ENCODE measurements at places on chromosomes 13 and 19.

DNA sequence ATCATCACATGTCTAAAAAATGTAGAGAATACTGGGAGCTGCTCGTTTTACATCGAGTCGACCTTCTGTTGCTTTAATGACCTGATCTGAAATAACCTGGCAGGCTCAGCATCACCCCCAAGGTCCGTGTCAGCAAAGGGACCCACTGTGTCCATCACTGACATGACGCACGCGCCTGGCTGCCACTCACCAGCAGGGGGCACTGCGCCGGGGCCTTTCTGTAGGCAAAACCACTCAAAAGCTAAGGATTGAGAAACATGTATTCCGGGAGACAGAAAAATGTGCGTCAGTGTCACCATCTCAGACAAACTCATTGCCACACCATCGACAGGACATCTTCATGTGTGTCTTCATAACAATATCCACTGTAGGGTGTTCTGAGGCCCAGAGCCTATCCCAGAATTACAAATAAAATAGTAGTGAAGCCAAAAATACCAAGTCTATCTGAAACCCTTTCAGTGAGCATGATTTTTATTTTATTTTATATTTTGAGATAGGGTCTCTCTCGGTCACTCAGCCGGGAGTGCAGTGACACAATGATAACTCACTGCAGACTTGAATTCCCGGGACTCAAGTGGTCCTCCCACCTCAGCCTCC, 130.3 kb upstream of the LSM14A start:
- peak; percentile 59 for DNase-seq

- DNase-seq: no peak
Measured at GRCh38 chr19:5240011-5240410, 100.6 kb downstream of the PTPRS start.

- no peak for DNase-seq
Measured at GRCh38 chr13:30715837-30716236, 19.5 kb upstream of the ALOX5AP start.

- no peak for DNase-seq
Measured at GRCh38 chr13:64810750-64811149, 2419.4 kb downstream of the PCDH9 start.

DNA sequence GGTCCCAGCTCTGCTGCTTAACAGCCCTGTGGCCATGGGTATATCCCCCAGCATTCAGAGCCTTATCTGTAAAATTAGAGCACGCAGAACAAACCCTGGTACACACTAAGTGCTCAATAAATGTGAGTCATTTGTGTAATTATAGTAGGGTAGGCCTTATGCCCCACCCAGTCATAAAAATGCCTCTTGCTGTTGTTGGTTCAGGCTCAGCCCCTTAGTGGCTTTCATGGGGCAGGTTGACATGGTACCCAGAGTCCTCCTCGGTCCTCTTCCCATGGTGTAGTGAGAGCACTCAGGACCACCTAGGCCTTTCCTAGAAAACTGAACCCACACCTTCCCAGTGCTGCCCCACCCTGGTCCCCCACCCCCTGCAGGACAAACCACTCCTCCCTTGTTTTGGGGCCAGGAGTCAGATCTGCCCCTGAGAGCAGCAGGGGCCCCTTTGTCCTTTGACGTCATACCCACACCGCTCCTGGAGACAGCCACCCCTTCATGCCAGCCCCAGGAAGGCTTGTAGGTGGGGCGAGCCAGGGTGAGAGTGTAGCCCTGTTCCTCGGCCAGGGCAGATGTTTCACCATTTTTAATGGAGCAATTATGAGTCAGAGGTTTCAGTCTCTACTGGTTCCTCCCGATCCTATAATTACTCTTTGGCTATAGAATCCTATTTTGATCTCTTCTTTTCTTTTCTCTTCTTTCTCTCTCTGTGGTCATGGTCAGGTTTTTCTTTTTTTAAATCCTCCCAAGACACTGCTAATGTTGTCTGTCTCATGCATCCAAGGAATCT, 36.8 kb downstream of the ACTN4 start:
- DNase-seq: peak; percentile 51

DNA sequence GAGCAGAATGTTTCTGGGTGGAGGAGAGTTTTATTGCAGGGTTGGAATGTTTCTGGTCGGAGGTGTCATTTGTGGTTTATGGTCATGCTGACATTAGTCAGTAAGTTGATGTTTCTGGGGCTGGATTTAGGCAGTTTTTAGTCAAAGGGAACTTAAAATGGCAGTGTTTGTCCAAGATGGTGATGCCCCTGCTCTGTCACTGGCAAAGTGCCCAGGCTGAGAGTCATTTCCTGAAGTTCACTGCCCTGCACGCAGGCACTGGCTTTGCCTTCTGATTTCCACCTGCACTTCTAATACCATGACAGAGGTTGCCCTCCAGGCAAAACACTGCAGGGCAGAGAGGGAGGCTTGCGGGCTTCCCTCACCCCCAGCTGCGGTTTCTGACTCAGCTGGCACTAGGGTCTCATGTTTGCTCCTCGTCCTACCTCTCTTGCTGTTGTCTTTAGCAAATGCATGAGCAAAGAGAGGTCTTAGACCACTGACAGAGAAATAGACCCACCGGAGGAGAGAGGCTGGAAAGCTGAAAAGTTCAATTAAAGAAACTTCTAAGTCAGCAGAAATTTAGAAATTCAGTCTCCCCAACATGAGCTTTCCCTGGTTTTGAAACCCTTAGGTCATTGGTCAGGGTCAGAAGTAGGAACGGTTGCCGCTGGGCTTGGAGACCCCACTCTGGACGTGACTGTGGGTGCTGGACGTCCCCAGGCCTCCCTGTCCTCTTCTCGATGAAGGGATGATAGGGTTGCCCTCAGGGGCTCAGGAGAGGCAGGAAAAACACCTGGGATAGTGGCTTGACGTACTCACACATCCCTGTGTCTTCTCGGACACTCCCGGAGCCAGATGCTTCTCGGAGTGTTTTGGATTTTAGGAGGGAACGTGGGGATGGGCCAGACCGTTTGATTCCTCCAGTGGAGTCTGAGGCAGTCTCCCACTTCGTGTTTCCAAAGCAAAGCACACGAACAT, 26.3 kb downstream of the TMEM255B start:
- DNase-seq: no peak

GRCh38 chr19:54902061-54902460, 3.9 kb upstream of the NCR1 start:
- no peak for DNase-seq

GRCh38 chr19:6891761-6892385, 4.5 kb downstream of the ADGRE1 start:
- peak; percentile 28 for DNase-seq

- DNase-seq: no peak
Measured at GRCh38 chr13:91326146-91326545, 21.3 kb upstream of the MIR17HG start.

- no peak for DNase-seq
Measured at GRCh38 chr13:82647540-82647939, 1234.7 kb downstream of the SLITRK1 start.

- DNase-seq: no peak
Measured at GRCh38 chr19:10850631-10851030, 2.4 kb downstream of the C19orf38 start.

DNA sequence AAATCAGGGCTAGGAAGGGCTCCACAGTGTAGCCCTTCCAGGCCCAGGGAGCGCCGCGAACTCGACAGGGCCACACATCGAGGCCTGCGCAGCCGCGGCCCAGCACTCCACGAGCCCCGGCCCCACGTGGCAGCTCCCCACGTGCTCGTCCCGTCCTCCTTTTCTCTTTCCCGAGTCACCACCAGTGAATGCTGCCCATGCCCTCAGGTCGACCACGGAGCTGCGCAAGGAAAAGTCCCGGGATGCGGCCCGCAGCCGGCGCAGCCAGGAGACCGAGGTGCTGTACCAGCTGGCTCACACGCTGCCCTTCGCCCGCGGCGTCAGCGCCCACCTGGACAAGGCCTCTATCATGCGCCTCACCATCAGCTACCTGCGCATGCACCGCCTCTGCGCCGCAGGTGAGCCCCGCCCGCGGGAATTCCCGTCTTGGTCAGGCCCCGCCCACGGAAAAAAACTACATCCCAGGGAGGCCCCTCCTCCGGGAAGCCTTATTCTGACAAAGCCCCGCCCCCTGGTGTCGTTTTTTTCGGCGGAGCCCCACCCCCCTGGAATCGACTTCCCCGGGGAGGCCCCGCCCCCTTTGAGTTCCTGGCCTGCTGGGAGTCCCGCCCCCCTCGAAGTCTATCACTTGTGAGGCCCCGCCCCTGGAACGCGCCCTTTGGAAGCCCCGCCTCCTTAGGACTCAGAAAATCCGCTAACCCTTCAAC, 7.0 kb downstream of the HIF3A start:
- no peak for DNase-seq

- no peak for DNase-seq
Measured at GRCh38 chr13:33284031-33284430, 1.5 kb downstream of the STARD13 start.

GRCh38 chr13:48037346-48038173, at the start of gene NUDT15:
TSS of gene NUDT15 (plus strand) at chr13:48037726. CDS start at chr13:48037747, 21 bp downstream.
- peak; percentile 97 for DNase-seq

DNA sequence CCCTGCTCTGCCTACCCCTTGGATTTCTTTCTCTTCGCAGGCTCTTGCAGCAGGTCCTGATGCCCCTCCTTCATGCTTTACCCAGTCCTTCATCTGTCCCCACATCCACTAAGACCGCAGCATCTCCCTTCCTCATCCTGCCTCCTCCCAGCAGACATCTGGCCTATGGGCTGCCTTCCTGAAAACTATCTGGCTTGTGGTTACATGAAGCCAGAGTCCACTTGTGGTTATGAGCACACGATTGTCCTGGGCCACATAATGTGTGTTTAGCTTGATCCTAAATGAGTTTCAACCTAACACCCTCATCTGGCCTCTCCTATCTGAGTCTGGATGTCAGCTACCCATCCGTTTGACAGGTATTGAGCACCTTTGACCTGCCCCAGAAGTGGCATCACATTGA, 5.5 kb upstream of the ZNF175 start:
- DNase-seq: no peak

- peak; percentile 91 for DNase-seq
Measured at GRCh38 chr19:39401549-39402345, 4.9 kb upstream of the ZFP36 start.

DNA sequence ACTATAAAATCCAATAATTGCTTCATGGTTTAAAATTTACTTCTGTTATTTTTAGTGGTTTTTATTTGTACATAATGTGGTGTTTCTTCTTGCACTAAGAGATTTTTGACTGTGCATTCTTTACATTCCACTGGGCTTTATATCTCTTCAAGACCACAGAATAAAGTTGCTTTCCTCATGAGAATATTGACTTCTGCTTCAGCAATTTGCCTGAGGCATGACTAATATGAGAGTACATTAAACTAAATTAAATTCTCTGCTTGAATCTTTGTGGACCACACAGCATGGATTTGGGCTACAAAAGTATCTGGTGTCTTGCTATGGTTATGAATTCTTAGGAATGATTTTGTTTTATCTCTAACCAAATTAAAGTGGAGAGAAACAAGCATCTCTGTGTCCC, 1463.4 kb upstream of the PCDH20 start:
- DNase-seq: no peak

GRCh38 chr19:22263121-22263520, 23.1 kb upstream of the ZNF729 start:
- DNase-seq: no peak

DNA sequence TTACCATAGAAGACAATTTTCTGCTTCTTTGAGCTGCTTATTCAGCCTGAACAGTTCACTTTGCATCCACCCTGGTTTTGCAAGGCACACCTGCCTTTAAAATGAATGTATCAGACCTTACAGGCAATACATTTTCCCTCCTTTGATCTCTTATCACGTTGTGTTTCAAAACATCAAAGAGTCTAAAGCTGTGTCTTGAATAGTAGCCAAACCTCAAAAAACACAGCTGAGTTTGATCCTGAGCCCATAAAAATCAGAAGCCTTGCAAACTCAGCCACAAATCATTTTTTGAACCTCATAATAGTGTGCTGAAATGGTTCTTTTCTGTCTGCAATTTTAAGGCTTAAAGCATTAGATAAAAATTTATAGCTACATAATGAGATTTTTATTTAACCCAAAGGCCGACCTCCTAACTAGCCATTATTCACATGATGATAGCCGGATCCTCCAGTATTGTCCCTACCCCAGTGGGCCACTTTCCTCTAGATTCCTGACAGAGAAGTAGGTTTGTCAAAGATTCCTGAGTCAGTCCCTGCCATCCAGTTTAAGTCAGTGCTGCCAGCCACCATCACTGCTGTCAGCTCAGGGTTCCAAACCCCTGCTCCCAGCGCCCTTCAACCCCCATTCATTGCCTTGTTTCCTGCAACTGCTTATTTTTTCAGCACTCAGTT, 71.8 kb downstream of the CAB39L start:
- peak; percentile 51 for DNase-seq

DNA sequence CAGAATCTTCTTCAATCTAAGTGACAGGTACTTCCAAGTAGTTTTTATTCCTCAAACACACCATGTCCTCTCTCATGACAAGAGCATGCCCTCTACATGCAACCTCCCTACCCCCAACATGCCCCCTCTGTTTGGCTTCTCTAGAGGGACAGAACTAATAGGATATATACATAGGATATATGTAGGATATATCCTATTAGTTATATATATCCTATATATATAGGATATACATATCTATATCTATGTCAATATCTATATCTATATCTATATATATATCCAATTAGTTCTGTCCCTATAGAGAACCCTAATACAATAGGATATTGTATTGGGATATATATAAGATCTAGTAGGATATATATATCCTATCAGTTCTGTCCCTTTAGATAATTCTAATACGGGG, 701.9 kb upstream of the MIR17HG start:
- no peak for DNase-seq

DNA sequence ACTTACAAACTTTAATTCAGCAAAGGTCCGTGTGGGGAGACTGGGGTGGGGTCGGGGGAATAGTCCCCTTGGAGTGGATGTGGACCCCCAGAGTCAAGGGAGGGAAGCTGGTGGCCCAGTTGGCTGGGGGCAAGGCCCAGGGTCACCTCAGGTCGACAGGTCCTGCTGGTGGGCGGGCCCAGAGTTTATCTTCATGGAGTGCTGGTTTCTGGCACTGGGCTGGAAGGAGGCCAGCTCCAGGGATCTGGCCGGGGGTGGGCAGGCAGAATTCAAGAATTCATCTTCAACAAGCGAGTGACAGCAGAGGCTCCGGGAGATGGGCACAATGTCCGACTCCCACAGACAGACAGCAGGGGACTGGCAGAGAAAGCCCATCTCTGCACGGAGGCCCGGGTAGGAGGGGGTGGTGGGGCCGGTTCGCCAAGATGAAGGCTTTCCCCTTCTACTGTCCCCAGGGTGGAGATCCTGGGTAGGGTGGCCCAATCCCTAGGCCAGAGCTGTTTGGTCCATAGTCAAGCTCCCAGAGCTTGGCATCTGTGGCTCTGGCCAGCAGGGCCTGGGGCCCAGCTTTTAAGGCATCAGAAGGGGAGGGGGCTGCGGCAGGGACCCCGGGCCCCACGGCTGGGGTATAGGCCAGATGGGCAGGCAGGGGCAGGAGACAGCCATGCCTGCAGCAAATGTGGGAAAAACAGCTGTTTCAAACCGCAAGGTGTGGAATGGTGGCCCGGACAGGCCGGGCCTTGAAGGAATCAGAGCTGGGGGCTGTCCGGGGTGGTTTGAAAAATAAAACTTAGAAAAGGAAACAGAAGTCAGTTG, 622 bp upstream of the FDX2 start:
- no peak for DNase-seq

- DNase-seq: peak; percentile 64
Measured at GRCh38 chr19:48806818-48807589, 3.8 kb downstream of the BCAT2 start.

Data from CD4-positive, alpha-beta T cell treated with Interleukin-12 subunit alpha and Interleukin-12 subunit beta, for 1 hour (primary cell).